ENCODE measurements at places on chromosomes 2 and 18.
A peak's percentile ranks its signal among the peaks of the same experiment; 100 is the strongest.

GRCh38 chr2:42026272-42026671 lies 21.5 kb upstream of the PKDCC start:
- no peak for DNase-seq

- no peak for DNase-seq
Observed at GRCh38 chr18:14908541-14908940, 160.6 kb downstream of the ANKRD30B start.

- DNase-seq = no peak
Observed at GRCh38 chr2:33033606-33034081, 86.9 kb downstream of the LTBP1 start.

GRCh38 chr2:5706717-5707455 lies 14.7 kb downstream of the SOX11 start:
- no peak for DNase-seq

GRCh38 chr2:237968048-237968862 lies 1.4 kb downstream of the UBE2F start:
- no peak for DNase-seq

DNA sequence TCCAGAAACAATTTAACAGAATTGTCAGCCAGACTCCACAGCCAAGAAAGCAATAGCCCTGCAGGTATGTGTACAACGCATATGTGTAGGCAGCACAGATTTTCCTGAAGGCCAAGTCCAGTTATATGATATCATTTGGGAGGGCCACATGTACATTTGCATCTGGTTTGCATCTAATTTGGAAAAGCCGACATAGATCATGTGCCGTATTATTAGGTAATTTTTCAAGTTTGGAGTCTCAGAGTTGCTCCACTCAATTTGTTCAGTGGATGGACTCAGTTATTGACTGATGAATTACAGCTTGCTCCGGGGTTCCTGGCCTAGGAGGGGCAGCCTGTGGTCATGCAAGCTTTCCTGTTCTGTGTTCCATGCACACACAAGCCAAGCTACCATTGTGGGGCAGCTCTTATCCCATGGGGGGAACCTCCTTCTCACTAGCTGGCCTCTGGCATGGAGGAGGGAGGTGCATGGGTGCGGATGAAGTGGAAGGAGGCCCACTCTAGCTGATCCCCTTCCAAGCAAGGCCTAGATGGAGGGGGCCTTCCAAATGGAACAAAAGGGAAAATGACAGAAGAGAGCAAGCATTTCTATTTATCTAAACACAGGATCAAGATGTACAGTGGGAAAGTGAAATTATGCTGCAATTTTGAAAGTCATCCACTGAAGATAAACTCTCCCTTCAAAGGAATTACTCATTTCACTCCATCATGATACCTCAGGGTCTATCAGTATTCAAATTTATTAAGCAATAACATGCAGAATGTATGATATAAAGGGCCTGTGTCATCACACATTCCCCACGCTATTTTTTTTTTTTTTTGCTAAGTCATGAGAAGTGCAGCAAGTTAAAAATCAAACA lies 202.6 kb upstream of the SMAD2 start:
- no peak for DNase-seq

DNA sequence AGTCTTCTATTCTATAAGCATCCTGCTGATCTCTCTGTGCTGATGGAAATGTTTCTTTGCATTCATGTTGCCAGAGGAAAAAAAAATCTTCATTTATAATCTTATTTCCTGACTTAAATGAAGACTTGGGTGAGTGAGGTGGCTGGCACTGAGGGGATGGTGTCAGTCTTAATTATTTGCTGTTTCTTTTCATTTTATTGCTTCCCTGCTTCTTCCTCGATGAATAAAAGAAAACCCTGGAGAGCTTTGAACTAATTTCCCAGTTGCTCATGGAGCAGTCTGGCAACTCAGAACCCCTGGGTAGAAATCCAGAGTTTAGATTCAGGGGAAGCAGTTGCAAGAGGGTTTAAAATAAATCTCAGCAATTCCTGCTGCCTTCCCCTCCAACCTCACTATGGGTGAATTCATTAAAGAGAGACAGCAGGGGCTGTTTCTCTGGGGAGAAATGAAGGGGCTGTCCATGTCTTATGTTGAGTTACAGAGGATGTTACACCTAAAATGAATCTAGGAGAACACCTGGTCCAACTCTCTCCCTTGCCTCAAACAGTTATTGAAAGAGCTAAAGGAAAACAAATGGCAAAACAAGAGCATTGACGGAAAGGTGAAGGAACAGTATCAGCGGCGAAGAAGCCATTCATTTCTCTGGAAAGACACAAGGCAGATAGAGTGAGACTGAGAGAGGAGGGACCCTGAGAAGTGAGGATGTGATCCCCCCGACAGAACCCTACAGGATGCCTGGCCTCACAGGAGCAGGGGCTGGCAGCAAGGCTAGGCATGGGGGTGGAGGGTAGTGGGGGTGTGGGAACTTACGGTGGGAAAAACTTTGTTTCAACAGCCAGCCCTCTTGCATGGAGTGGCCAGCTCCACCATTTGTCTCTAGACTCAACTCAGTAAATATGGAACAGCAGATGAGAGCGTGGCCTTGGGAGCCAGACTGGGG lies 41.0 kb downstream of the SP110 start:
- DNase-seq = no peak

DNA sequence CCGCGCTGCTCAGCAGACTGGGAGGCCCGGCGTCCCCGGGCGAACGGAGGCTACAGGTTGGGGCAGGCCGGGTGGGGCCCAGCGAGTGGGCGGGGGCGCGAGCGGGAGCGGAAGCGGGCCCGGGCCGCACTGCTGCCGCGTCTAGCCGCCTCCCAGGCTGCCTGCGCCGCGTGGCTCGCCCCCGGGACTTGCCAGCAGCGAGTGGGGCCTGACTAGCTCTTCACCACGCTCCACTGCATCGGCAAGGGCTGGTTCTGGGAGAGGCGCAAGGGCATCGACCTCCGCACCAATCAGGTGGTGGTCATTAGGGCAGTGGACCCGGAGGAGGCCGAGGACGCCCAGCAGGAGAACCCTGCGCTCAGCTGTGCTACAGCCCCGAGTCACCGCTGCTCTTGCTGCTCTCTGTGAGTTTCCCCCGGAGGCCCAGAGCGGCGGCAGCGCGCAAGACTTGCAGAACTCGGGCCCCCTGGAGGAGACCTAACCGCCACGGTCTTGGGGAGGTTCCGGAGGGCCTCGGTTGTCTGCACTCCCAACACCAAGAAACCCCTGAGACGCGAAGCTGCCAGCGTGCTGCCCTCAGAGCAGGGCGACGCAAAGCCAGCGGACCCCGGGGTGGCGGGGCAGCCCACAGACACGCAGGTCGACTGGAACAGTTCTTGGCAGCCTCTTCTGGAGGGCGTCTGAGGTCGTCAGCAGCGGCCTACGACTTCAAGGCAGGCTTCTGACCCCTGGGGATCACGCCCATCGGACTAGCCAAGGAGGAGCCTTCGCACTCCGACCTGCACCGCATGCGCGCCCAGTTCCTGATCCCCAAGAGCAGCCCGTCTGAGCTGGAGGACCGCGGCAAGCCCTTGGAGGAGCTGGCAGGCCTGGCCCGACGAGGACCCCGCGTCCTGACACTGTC lies 27.2 kb upstream of the PTPN2 start:
- DNase-seq = no peak

- DNase-seq = no peak
Observed at GRCh38 chr2:183089192-183089851, 10.8 kb downstream of the DUSP19 start.

DNA sequence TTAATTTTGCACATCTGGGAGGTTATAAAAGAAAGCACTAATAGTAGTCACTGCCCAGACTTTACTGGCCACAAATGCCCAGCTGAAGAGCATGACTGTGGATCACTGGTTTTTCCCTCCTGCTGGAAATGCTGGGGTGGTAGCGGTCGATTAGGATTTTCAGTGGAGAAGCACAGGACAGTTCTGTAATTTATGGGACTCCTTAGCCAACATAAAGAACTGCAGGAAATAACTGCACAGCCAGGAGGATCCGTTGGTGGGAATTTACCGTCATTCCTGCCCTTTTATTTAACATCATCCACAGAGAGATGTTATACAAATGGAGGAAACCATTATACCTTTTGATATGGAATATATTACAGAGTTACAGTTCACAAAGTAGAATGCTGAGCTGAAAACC lies 61.5 kb downstream of the TNFRSF11A start:
- no peak for DNase-seq

GRCh38 chr2:205783872-205784499 lies 101.7 kb downstream of the NRP2 start:
- no peak for DNase-seq

GRCh38 chr2:232761301-232761907 lies 15.0 kb downstream of the KCNJ13 start:
- DNase-seq = peak; percentile 10

GRCh38 chr18:75635096-75635495 lies 207.6 kb upstream of the SMIM21 start:
- DNase-seq = no peak

GRCh38 chr2:45857867-45858520 lies 206.5 kb downstream of the PRKCE start:
- no peak for DNase-seq

GRCh38 chr2:109382951-109383350 lies 230.8 kb downstream of the SEPTIN10 start:
- no peak for DNase-seq

GRCh38 chr2:122681626-122682025 lies 926.2 kb downstream of the TSN start:
- no peak for DNase-seq

- no peak for DNase-seq
Observed at GRCh38 chr2:11254100-11254536, 90.3 kb downstream of the ROCK2 start.

GRCh38 chr2:101204400-101205115 lies 48.1 kb upstream of the CNOT11 start:
- peak; percentile 21 for DNase-seq

DNA sequence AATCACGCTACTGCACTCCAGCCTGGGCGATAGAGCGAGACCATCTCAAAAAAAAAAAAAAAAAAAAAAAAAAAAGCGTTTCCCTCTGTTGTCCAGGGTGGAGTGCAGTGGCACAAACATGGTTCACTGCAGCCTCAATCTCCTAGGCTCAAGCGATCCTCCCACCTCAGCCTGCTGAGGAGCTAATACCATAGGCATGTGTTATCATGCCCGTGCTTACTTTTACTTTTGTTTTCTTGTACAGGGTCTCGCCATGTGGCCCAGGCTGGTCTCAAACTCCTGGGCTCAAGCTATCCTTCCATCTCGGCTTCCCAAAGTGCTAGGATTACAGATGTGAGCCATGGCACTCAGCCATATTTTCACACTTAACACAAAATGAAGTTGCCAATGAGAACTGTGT lies 37.5 kb downstream of the PSME4 start:
- DNase-seq = no peak

- DNase-seq = no peak
Observed at GRCh38 chr2:44821500-44821899, 120.0 kb upstream of the SIX3 start.

- DNase-seq = no peak
Observed at GRCh38 chr2:70305531-70305930, 3.7 kb upstream of the FAM136A start.

DNA sequence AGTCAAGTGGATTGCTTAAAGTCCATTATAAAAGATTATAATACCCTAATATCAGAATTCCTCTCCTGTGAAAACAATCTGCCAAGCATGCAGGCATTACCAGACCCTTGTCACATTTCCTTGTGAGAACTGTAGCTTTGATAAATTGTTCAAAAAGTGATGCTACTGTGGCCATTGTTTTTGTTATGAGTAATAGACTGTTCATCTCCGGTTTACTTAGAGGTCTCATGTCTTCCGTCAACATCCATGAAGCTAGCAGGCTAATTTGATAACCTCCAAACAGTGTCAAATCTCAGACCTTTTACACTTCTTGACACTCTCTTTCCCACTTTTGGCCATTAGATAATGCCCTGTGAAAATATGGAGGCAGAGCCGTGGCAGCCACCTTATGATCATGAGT lies 342.7 kb downstream of the CPS1 start:
- no peak for DNase-seq

DNA sequence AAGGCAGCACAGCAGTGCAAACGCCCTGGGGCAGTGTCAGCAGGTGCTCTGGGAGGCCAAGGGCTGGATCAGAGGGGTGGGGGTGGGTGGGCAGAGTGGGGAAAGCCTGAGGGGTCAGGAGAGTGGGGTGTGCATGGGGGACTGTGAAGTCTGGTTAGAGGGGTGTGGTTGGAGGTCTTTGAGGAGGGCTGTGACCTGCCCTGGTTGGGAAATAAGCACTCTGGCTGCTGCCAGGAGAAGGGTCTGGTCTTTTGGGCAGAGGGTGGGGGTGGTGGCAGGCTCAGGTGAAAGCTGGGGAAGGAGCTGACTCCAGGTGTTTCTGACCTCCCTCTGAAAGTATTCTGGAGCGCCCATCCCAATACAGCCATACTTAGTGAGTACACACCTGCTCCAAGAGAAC lies 4.2 kb downstream of the ALPI start:
- no peak for DNase-seq

GRCh38 chr2:107729440-107729839 lies 97.3 kb upstream of the RGPD4 start:
- DNase-seq = no peak

DNA sequence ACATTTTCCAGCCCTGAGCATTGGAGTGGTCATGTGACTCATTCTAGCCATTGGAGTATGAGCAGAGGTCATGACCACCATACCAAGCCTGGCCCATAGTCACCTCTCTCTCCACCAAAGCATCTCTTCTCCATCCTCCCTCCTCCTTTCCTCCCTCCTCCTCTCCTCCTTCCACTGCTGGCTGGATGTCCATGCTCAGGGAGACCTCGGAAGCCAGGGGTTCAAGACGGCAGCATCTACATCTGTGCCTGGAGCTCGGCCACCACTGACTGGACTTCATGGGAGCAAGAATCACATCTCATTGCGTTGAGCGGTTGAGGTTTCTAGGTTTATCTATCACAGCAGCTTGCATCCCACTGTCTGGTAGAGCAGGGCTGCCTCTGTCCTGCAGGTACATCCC lies 252.4 kb downstream of the NDUFA10 start:
- DNase-seq = no peak

DNA sequence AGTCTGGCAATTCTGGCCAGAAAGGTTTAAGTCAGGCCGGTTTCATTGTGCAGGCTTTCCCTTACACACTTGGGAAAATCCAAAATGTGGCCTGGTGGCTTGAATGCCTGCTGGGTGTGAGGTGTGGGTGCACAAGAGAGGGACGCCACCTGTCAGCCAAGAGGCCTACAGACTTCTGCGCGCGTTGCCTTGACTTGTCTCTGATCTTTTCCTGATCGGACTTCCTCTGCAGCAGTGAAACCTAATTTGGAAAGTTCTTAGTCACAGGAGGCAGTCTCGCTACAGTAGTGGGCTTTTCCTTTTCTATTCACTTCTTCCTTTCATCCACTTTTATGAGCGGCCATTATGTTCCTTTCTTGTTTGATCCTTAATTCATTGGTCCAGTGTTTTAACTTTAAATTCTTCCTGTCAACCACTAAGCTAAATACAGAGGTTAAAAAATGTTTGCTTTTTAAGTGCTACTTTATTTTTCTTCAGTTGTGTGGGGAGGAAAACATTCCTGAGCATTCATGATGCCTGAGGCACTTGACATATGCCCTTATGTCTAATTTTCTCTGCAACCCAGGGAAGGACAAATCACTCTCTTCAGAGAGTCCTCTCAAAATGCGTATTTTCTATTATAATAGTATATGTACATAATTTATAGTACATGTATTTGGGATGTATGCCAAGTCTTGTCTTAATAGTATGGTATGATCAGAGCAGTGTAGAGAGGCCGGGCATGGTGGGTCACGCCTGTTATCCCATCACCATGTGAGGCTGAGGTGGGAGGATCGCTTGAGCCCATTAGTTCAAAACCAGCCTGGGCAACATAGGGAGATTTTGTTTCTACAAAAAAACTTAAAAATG lies 128.9 kb downstream of the WDSUB1 start:
- DNase-seq = no peak

GRCh38 chr2:2862386-2862785 lies 515.2 kb downstream of the EIPR1 start:
- no peak for DNase-seq

- no peak for DNase-seq
Observed at GRCh38 chr18:24362757-24363156, 34.9 kb downstream of the OSBPL1A start.
